Stimulated activated CD4-positive, alpha-beta T cell treated with anti-CD3 and anti-CD28 coated beads, Interleukin-4, amount 100 ng/mL, for 1 hour (primary cell): ENCODE measurements at places on chromosomes 6 and 20.

DNA sequence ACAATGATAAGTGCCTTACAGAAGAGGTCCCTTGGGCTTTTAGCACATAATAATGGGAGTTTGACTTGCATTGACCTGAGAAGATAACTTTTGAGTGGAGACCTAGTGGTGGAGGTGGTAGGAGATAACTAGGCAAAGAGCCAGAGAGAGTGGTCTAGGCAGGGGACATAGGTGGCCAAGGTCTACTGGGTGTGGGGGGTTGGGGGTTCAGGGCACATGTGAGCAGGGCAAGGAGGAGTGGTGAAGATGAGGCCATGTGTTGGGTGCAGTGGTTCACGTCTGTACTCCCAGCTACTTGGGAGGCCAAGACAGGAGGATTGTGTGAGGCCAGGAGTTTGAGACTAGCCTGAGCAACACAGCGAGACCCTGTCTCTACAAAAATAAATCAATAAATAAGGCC, 74.3 kb upstream of the CTNNBL1 start:
- no peak for DNase-seq

DNA sequence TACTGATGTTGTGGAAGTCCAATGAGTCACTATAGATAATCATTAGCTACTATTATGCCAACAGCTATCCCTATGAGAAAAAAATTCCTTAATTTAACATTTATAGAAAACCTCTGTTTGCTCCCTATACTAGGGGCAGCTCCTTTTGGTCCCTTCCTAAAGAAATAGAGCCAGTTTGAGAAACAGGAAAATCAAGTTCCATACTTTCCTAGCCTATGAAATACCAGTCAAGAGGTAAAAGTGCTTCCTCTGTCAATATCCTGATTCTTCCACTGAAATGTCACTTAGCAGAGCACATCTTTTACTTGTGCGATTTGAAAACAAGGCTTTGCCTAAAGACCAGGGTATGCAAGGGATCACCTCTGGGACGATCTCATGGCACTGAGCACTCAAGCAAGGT, 14.5 kb upstream of the TRIM39 start:
- DNase-seq: no peak

DNA sequence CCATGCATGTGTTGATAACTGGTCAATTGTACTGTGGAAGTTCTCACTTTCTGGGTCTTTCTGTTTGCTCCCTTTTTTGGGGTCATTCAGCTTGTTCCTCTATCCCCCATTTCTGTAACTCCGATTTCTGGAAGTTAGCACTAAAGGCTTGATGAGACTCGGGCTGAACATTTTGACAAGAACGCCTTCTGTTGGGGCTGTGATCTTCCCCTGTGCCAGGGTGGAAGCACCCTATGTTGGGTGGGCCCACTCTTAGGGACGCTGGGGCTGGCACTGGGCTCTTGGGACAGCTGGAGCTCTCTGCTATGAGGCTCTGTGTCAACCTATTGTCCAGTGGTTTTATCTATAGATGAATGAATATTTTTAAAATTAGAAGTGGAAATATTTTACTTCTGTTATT, 60.1 kb upstream of the FRMD1 start:
- no peak for DNase-seq

GRCh38 chr20:1950836-1951235, 43.0 kb downstream of the PDYN start:
- no peak for DNase-seq

DNA sequence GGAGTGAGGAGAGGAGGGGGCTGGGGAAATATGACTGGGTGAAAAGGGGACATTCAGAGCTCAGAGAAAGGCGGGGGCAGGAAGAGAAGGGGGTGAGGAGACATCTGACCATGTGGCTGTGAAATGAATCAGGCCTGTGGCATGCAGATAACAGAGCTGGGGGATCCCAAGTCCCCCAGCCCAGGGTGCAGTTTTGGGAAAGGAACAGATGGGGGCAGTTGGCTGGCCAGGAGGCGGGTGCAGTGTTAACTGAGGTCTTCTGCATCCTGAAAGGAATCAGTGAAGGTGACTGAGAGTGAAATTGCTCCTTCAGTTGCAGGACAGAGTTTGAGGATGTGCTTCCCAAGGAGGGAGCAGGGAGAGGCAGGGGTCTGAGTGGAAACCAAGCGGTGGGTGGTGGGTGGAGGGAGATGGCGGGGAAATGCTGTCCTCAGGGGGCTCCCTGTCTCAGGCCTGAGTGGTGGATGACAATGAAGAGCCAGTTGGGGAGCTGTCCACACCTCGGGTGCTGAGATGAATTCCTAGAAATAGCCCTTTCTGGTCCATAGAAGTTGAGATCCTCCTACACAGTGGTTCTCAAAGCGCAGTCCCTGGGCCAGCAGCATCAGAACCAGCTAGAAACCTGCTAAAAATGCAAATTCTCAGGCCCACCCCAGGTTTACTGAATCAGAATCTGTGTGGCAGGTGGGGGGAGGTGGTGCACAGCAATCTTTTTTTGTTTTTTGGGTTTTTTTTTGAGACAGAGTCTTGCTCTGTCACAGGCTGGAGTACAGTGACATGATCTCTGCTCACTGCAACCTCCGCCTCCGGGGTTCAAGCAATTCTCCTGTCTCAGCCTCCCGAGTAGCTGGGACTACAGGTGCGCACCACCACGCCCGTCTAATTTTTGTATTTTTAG, 26.0 kb upstream of the CCDC167 start:
- no peak for DNase-seq

DNA sequence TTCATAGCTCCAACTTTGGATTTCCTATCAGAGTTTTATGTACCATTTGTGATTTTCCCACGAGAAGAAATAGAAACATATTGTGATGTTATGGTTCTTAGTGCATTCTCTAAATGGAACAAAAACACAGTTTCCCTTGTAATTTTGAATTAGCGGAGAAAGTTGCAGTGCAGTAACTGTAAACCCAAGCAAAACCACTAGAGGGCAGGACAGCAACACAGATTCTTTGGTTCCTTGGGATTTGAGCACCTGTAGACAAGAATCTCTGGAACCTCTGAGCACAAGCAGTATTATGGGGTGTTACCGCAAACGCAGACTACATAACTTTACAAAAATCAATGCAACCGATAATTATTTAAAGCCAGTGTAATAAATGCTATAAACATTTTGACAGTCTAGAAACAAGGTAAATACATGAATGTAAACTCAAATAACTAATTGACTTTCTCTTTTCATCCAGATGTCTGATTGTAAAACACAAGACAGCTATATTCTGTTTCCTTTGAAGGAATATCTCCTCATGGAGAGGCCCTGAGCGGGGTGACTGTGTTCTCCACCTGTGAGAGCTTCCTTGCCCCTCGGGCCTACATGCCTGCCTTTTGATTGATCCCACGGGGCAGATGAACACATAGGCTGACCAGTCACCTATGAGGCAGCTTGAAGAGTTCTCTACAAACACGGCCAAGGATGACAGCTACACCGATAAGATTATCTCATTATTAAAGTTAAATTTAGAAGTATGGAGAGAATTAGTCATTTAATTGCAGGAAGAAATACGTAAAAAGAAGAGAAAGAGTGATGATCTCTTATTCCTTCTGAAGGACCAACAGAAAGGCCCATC, 67.5 kb upstream of the COL21A1 start:
- DNase-seq: no peak

DNA sequence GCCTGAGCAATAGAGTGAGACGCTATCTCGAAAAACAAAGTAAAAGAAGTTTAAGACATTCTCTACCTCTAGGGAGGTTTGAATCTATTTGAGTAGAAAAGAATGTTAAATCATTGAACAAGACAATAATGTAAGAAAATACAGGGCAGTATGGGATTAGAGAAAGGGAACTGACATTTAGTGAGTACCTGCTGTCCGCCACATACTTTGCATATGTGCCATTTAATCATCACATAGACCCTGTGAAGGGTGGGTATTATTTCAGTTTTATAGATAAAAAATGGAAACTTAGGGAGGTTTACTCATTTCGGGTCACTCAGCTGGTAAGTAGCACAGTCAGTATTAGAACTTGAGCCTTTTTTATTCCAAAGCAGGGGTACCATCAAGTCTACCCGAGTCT, 31.4 kb downstream of the STK4 start:
- DNase-seq: no peak

DNA sequence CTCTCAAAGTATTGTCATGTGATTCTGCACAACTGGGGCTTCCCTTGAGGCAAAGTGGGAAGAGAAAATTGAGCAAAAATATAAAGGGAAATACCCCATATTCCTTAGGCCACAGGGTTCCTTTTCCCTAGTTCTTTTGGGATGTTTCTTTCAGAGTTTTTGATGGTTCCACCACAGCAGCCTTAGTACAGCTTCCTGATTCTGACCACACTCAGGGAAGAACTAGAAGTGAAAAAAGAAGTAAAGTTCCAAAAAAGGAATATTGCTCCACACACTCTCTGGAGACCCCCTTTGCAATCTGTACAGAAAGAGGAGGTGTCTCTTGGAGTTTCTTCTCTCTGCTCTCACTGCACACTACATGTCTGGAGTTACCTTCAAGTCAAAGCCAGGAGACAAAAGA, 27.9 kb upstream of the HLA-DQA2 start:
- DNase-seq: no peak

DNA sequence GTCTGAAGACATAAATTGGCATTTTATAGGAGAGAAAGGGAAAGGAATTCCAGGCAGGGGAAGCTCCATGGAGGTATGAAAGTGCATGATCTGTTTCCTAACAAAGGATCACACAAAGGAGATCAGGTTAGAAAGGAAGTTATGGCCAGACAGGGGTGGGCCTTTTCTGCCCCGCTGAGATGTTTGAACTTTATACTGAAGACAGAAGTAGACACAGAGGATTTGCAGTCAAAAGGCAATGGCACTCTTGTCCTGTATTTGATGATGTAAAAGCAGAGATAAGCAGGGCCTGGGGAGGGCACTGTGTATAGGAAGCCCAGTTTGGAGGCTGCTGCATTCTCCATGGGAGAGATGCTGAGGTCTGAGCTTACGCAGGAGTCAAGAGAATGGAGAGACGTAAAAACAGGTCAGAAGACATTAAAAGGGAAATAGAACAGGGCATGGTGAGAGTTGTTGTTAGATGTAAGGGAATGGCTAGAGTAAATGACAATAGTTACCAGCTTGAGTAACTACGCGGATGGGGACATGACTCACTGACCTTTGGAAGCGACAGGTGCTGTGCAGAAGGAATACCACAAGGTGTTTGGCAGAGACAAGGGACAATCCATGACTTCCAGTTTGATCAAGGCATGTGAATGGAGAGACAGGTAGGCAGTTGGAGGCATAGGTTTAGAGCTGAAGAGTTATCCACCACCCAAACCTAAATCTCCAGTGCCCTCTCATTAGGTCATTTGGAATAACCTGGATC, 190.6 kb upstream of the SASH1 start:
- DNase-seq: no peak

DNA sequence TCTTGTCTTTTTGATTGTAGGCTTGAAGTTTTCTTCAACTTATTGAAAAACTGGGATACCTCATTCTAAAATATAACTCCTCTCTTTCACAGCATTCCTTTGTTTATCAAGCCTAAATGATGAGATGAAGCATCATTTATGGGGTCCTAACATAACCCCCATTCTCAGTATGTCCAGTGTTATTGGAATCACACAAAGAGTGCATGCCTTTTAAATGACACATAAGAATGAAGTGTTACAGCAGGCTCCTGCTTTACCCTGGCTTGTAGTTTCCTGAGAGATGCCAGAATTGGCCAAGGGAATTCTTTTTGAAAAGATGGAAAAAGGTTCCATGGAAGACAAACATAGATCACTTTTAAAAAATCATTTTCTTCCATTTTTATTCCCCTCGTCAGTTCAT, 502.4 kb downstream of the BCKDHB start:
- no peak for DNase-seq

DNA sequence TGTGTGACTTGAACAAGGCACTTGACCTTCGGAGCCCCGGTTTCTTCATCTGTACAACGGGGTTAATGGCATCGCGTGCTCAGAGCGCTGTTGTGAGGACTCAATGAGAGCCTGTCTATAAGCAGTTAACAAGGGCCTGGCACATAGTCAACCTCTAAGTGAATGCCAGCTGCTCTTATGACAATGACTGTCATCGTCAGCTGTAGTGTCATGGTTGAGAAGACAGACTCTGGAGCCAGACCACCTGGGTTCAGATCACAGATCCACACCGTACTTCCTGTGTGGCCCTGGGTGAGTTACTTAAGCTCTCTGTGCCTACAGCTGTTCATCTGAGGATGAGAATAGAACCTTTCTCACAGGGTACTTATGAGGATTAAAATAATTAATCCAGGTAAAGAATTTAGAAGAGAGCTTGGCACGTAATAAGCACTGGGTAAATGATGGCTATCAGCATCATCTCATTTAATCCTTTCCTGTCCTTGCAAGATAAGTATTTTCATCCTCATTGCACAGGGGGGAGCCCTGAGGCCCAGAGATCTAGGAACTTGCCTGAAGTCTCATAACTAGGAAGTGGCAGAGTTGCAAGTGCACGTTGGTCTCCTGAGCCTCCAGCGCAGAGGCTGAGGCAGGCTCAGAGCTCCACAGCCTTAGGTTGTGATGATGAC, 105.3 kb downstream of the EYA2 start:
- DNase-seq: no peak

GRCh38 chr6:52577022-52577777, at the start of gene TRAM2:
TSS of gene TRAM2 (minus strand) at chr6:52577060. CDS start at chr6:52576915, 145 bp downstream.
- peak; percentile 79 for DNase-seq

DNA sequence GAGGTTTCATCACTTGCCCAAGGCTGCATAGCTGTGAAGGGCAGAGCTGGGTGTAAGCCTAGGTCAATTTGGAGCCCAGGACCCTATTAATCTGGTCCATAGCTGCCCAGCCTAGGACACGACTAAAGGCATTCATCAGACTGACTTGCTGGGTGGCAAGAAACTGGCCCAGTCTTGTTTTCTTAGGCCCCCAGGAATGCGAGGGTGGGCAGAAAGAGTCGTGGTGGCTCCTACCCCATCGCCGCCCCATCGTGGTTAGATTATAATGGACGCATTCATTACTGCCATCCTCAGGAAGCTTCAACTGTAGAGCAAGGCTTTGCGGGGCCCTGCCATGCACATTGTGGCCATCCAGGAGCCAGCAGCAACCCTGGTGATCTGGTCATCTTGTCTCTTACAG, 16.1 kb downstream of the DYNLRB1 start:
- no peak for DNase-seq

- no peak for DNase-seq
Measured at GRCh38 chr20:9759392-9759791, 79.5 kb downstream of the PAK5 start.

- DNase-seq: no peak
Measured at GRCh38 chr6:160160450-160160849, 38.8 kb downstream of the SLC22A1 start.

DNA sequence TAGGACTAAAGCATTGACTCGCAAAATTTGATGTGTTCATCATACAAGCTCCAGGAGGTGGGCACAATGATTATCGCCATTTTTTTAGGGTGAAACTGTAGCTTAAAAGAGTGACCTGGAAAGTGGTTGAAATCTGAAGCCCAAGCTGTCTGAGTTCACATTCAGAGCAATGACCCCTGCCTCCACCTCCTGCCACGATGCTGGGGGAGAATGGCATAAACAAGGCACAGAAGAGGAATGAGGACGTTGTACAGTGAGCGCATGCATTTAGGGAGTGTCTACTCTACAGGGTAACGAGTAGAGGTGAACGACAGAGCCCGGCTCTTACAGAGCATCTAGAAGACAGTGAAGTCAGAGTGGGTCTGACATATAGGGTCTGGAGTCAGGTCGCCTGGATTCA, 37.2 kb downstream of the CNKSR3 start:
- no peak for DNase-seq
